ENCODE measurements at places on chromosomes 4 and X. TPM values are rescaled to one million over a fixed set of nuclear protein-coding genes. Genes with fewer than 3 reads are reported as not detected.

DNA sequence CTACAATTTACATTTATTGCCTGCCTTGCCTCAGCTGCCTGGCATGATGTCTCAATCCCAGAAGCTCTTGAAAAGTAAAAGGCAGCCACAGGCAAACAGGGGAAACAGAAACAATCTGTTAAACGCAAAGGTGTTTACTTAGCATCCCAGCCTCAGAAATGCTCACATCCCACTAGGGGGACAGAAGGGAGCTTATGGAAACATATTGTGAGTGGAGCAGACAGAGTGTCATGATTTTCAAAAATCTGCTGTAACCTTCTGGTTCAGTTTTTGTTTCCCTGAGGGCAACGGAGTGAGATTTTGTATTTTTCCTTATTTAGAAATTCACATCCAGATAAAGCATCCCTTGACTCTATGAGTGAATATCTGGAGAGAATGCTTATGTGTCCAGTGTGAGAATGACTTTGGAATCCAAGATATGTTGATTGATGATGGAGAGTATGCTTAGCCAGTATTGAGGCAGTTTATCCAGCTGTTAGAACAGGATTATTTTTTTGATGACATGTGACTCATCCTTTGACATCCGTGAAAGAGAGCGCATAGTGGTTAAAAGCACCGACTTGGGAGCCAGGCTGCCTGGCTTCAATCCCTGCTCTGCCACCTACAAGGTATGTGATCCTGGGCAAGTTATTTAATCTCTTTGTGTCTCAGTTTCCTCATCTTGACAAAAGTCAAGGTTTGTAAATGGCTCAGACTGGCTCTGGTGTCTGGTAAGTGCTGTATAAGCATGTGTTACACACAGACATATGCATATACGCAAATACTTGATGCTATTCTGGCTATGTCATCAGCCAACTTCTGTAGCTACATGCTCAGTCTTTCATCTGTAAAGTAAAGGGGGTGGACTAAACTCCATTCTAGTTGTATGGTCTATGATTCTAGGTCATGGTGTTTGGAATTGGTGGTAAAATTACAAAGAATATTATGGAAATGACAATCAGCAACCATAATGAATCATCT lies 381.2 kb downstream of the RAPGEF2 start:
- H3K4me3 ChIP-seq: no peak overlapping the region
- H3K36me3 ChIP-seq: no peaks in the 10 kb centered on the region
- H3K27ac ChIP-seq: no peak overlapping the region
- no peaks in the 10 kb centered on the region for H3K27me3 ChIP-seq
- H3K4me1 ChIP-seq: no peaks in the 10 kb centered on the region

DNA sequence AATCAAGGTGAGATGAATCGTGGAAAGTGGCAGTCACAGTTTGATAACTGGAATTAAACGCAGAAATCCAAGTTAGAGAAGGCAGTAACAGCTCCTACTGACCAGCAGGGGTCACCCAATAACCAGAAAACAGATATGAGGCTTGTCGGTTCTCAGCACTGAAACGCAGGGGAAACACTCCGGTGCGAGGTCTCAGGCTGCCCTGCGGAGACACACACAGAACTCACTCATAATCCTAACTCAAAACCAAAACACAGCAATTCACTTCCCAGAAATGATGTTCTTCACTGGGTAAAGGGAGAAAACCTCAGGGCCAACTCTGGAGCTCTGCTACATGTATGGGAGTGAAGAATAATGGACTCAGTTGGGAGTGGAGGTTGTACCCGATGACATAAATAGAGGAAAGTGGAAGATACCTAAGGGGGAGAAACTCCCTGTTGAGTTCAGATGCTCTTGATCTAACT lies 384.4 kb downstream of the RAPGEF2 start:
- H3K27me3 ChIP-seq: no peaks in the 10 kb centered on the region
- no peak for DNase-seq
- H3K4me3 ChIP-seq: no peak overlapping the region
- no peaks in the 10 kb centered on the region for H3K36me3 ChIP-seq
- no peaks in the 10 kb centered on the region for H3K4me1 ChIP-seq

- no peak for DNase-seq
- H3K27me3 ChIP-seq: peaks cover 2% of the 10 kb centered on the region
- H3K27ac ChIP-seq: no peak overlapping the region
- H3K4me1 ChIP-seq: no peaks in the 10 kb centered on the region
- H3K36me3 ChIP-seq: no peaks in the 10 kb centered on the region
Observed at GRCh38 chr4:150746156-150746555, 164.2 kb downstream of the MAB21L2 start.

The DGKK gene
- not detected for total RNA-seq
